ENCODE measurements at places on chromosomes 12 and 14. TPM values are rescaled to one million over a fixed set of nuclear protein-coding genes. Genes with fewer than 3 reads are reported as not detected.

The GLT1D1 gene
- total RNA-seq = not detected

The TTC7B gene
- total RNA-seq = 9.5 TPM

The CISTR gene
- total RNA-seq = not detected

The TMEM119 gene
- 1.0 TPM for total RNA-seq

The GPR84 gene
- 0.18 TPM for total RNA-seq

The NFE2 gene
- not detected for total RNA-seq

DNA sequence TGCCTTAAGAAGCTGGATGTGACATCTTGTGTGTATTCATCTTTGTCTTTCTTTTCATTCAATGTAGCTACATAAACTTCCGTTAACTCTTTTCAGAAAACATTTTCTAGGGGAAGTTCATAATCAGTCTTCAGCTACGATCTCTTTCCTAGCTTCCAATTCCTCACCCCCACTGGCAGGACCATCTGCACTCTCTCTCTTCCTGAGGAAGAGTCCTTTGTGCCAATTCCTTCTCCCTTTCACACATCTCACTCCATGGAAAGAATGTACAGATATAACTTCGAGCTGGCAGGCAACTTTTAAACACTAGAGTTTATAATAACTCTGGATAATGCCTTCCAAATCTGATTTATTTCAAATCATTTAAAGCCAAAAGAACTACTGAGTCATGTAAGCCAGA lies 495.7 kb downstream of the GALC start:
- H3K36me3 ChIP-seq = no peaks in the 10 kb centered on the region
- no peak overlapping the region for H3K4me3 ChIP-seq
- no peak overlapping the region for H3K27ac ChIP-seq
- no peaks in the 10 kb centered on the region for H3K27me3 ChIP-seq

GRCh38 chr12:59294221-59294620 lies 301.6 kb upstream of the SLC16A7 start:
- H3K27ac ChIP-seq = no peak overlapping the region
- DNase-seq = no peak
- H3K4me1 ChIP-seq = no peaks in the 10 kb centered on the region
- no peak overlapping the region for H3K4me3 ChIP-seq
- H3K36me3 ChIP-seq = no peaks in the 10 kb centered on the region

- H3K4me1 ChIP-seq = no peaks in the 10 kb centered on the region
- no peak overlapping the region for H3K4me3 ChIP-seq
- no peaks in the 10 kb centered on the region for H3K27me3 ChIP-seq
- no peak overlapping the region for H3K27ac ChIP-seq
These were observed 322.9 kb downstream of the DAD1 start for GRCh38 chr14:22266142-22266442.

DNA sequence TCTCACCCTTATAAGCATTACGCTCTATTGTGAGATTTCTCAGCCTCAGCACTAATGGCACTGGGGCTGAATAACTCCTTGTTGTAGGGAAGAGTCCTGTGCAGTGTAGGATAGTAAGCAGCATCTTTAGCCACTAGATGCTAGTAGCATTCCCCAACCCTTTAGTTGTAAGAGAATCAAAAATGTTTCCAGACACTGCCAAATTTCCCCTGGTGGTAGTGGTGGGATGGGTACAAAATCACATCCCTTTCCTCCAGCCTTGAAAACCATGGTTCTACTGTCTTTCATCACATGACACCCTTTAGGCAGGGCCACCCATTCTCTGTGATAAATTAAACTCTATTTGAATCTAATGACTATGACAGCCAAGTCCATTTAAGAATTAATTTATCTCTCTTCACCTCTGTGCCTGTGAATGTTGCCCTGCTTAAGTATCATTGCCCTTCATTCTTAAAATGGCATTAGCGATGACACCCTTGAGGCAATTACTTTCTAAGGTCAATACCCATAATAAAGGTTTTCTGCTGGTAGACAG lies 199.4 kb downstream of the ANO4 start:
- no peak overlapping the region for H3K27ac ChIP-seq
- no peaks in the 10 kb centered on the region for H3K27me3 ChIP-seq
- no peaks in the 10 kb centered on the region for H3K4me1 ChIP-seq
- H3K36me3 ChIP-seq = no peaks in the 10 kb centered on the region
- no peak overlapping the region for H3K4me3 ChIP-seq

- H3K27ac ChIP-seq = no peak overlapping the region
- H3K36me3 ChIP-seq = no peaks in the 10 kb centered on the region
- no peaks in the 10 kb centered on the region for H3K27me3 ChIP-seq
These were observed 189.7 kb downstream of the TTC7B start for GRCh38 chr14:90626550-90626949.

DNA sequence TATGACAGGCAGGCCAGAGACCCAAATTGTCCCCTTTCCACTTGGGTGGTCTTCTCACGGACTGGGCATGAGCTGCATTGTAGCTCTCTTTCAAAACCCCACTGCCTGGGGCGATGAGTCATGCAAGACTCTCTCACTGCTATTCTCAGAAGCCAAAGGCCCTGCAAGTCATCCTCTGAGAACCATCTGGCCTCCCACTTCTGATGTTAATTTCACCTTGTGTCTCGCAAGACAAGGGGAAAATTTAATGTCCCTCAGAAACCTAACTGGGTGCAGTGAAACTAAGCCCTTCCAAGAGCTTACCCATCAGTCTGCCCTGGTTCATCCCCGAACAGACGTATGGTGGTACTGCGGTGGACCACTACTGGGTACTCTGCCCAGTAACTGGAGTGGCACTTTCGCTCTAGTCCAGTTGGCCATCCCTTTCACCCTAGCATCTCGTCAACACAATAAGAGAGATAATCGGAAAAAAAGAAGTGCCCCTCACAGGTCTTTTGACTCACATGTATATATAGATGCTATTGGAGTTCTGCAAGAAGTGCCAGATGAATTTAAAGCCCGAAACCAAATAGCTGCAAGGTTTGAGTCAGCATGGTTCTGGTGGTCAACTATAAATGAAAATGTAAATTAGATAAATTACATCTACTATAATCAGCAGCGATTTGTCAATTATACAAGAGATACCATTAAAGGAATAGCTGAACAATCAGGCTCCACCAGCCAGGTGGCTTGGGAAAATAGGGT lies 31.3 kb upstream of the LALBA start:
- peaks cover 16% of the 10 kb centered on the region for H3K27me3 ChIP-seq
- H3K4me1 ChIP-seq = peaks cover 10% of the 10 kb centered on the region
- H3K27ac ChIP-seq = no peak overlapping the region
- no peak for DNase-seq

DNA sequence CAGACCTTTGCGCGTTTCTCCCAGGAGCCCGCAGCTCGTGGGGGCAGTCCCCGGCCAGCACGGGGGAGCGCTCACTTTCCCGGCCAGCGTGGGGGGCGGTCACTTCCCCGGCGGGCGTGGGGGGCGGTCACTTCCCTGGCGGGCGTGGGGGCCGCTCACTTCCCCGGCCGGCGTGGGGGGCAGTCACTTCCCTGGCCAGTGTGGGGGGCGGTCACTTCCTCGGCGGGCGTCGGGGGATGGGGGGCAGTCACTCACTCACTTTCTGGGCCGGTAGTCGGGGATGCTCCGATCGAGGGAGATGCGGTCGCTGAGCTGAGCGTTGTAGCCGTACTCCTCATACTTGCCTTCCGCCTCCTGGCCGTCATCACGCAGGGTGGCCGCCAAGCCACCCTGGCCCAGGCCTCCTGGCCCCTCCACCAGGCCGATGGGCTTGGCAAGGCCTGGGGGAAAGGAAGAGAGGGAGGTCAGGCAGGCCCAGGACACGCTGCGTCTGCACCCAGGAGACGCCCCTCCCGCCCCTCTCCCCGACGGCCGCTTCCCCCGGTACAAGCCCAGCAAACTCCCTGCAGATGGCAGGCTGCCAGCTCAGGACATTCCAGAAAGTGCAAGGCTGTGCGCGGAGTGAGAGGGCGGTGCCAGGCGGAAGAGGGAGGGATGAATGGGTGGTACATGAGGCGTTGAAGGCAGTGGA lies 43.3 kb downstream of the GALNT9 start:
- H3K27ac ChIP-seq = no peak overlapping the region
- no peak overlapping the region for H3K4me3 ChIP-seq
- H3K4me1 ChIP-seq = peaks cover 12% of the 10 kb centered on the region
- DNase-seq = no peak

DNA sequence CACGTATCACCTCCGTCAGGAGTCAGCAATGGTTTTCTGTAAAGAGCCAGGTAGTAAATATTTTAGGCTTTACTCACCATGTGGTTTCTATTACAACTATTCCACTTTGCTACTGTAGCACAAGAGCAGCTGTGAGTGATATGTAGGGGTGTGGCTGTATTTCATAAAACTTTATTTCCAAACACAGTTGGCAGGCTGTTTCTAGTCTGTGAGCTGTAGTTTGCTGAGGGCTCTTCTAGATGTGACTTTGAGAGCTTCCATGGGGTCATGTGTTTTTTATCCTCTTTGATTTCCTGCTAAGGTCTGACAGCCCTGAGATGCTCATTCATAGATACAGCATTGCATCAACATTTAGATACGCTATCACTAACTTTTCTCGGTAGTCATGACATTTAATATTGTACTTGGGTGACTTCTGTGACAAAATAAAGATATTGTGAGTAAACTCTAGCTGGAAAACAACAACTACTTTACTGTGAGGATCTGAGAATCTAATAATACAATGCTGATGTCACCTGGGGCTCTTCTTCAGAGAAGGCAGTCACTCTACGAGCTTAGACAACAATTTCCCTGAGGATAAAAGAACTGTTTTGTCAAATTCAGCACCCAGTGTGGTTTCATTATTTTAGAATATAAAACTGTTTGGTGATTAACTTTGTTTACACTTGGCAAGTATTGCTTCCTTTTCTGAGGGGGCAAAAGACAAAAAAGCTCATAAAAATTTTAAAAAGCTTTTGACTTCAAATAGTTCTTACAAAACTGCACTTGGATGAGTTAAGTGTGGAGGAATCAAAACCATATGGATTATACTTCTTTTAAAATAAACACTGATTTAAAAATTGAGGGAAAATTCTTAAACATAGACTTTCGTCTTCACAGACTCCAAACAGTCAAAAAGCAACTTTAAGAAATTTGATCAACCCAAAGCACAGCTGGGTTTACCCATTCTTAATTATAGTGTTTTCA lies 231.2 kb upstream of the DCN start:
- H3K36me3 ChIP-seq = no peaks in the 10 kb centered on the region
- peaks cover 2% of the 10 kb centered on the region for H3K27me3 ChIP-seq
- no peak overlapping the region for H3K27ac ChIP-seq
- H3K4me1 ChIP-seq = no peaks in the 10 kb centered on the region
- no peak for DNase-seq

GRCh38 chr12:18737819-18738218 lies at the start of the genes CAPZA3 and PLCZ1:
TSS of gene CAPZA3 (plus strand) at chr12:18738119. CDS start at chr12:18738269, 150 bp downstream.
TSS of gene PLCZ1 (minus strand) at chr12:18738012. CDS start at chr12:18737371, 641 bp downstream.
- no peak within 1 kb of the TSS for H3K27ac ChIP-seq
- H3K27me3 ChIP-seq = no peaks in the 10 kb centered on the region

DNA sequence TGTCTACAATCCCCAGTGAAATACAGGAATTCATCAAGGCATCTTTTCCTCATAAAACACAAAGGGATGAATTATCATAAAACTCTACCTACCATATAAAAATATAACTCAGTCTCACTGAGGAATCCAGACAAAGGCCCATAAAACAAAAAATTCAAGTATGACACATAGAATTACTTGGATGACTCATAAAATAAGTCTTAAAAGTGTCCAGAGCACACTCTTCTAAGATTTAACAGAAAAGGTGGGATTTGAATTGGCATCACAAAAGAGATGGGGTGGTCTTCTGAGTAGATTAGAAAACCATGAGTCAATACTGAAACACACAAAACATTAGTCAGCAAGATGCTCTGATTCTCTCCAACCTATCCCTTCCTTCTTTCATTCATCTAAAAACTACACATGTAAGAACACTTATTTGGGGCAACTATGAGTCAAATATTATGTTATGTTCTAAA lies 202.7 kb upstream of the GARIN6 start:
- H3K36me3 ChIP-seq = no peaks in the 10 kb centered on the region
- no peak overlapping the region for H3K4me3 ChIP-seq
- DNase-seq = no peak
- H3K27me3 ChIP-seq = no peaks in the 10 kb centered on the region

DNA sequence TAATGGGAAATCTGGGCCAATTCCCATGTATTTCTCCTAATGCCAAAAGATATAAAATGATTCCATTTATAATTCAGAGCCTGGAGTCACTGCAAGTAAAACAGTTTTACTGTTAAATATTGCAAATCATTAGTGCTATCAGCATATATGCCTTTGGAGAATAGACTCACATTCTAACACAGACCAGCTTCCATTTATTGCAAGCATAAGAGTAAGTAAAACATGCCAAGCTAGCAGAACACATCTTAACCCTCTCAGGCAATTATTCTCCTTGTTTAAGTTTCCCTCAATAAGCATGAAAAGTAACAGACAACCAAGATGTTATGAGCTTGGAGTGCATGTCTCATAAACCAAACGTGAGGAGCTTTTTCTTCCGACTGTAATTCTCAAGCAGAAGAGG lies 173.9 kb upstream of the GRIP1 start:
- no peaks in the 10 kb centered on the region for H3K4me1 ChIP-seq
- peaks cover 14% of the 10 kb centered on the region for H3K27me3 ChIP-seq
- no peaks in the 10 kb centered on the region for H3K36me3 ChIP-seq
- DNase-seq = no peak
- no peak overlapping the region for H3K4me3 ChIP-seq
- no peak overlapping the region for H3K27ac ChIP-seq

DNA sequence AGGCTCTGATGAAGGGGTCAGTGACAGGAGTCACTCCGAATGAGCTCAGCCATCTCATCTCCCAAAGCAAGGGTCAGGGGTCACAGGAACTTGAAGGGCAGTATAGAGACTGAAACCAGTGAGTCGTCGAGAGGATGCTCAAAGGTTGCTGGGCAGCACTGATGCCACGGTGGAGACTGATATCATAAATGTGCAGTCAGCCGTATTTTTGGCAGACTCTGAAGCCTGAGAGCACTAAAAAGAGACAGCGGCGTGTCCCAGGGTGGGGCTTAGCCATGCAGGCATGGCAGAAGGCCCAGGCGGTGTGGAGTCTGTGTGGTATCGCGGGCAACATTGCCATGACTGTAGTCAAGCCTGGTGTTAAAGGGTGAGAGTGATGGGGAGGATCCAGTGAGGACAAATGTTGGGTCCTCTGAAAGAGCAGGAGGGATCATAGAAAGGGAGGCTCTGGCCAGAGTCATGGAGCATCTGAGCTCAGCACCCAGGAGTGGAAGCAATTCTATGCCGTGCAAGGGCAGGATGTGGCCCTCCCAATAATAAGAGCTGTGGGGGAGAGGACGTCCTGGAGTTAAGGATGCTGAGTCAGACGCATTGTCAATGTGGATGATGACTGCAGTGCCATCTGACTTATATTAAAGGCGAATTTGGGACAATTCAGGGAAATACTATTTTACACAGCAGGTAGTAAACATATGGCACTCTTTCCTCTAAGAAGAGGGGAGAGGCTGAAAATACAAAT lies 241.2 kb upstream of the FKBP4 start:
- H3K27me3 ChIP-seq = peaks cover 10% of the 10 kb centered on the region
- H3K36me3 ChIP-seq = no peaks in the 10 kb centered on the region
- no peak for DNase-seq
- no peak overlapping the region for H3K4me3 ChIP-seq
- peaks cover 1% of the 10 kb centered on the region for H3K4me1 ChIP-seq

- H3K27me3 ChIP-seq = no peaks in the 10 kb centered on the region
- no peak overlapping the region for H3K27ac ChIP-seq
- no peak for DNase-seq
- H3K4me3 ChIP-seq = no peak overlapping the region
- peaks cover 12% of the 10 kb centered on the region for H3K4me1 ChIP-seq
These were observed 49.2 kb downstream of the SSH1 start for GRCh38 chr12:108807996-108808769.
